ENCODE measurements at places on chromosomes 13 and 19. TPM values are rescaled to one million over a fixed set of nuclear protein-coding genes. Genes with fewer than 3 reads are reported as not detected.

Gene ZNF835
- total RNA-seq: 3.0 TPM

Gene DKKL1
- 0.92 TPM for total RNA-seq

Gene MBD3L2
- total RNA-seq: not detected

Gene PTH2
- total RNA-seq: not detected

Gene ZNF135
- total RNA-seq: 3.6 TPM

Gene MAG
- not detected for total RNA-seq

Gene ZNF414
- total RNA-seq: 21.6 TPM

DNA sequence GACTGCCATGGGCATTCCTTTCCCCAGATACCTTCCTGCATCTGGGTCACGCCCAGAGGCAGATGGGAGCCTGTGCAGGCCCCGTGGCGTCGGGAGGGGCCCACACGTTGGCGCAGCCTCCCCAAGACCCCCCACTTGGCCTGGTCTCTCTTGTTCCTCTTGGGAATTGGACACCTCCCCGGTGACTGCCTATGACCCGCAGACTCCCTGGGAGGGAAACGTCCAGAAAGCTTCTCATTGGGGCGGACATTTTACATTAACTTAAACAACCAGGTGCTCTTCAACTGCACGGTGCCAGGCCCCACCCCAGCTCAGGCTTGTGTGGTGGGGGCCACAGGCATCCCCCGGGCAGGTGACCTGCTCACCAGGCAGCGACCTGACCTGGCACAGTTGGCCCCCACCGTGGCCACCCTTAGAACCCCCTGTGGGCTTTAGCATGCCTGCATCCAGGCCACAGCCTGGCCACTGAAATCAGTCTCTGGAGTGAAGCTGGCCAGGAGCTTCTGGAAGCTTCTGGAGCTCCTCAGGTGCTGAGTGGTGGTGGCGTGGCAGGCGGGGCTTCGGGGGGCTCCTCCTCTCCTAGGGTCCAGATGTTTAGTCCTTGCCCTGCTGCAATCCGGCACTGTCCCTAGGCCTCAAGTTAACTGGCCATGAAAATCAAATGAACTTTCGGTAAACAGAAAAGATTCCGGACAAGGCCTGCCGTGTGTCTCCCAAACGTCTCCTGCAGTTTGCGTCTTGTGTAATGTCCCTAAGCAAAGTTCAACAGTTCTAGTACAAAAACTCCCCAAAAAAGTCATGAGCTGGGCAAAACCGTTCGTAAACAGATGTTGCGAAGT is 8.5 kb upstream of the PROZ start:
- no peak for DNase-seq
- H3K36me3 ChIP-seq: no peaks in the 10 kb centered on the region

- no peaks in the 10 kb centered on the region for H3K4me1 ChIP-seq
- no peak overlapping the region for H3K4me3 ChIP-seq
- no peaks in the 10 kb centered on the region for H3K36me3 ChIP-seq
Measured at GRCh38 chr19:28406966-28407365, 806.0 kb downstream of the UQCRFS1 start.

- peaks cover 2% of the 10 kb centered on the region for H3K4me1 ChIP-seq
- peaks cover 67% of the 10 kb centered on the region for H3K36me3 ChIP-seq
- DNase-seq: no peak
- H3K27ac ChIP-seq: no peak overlapping the region
Measured at GRCh38 chr19:45413497-45413896, 7.1 kb downstream of the POLR1G start.

DNA sequence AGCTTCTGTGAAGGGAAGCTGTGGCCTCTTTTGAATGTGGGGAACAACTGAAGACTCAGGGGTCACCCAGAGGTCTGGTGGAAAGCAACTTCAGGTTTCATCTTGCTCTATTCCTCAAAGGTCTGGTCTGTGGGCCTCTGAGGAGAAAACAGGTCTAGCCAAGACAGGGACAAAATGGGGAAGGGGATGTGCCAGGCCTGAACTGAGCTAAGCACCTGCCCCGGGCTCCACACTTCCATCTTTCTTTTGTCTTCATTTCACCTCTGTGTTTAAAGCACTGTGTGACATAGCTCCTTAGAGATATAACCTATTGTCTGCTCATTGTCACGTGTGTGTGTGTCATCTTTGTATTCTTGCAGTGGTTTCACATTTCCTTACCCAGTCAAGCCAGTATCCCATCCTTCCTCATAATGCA is 19.9 kb upstream of the GDF15 start:
- no peak overlapping the region for H3K4me3 ChIP-seq
- H3K36me3 ChIP-seq: peaks cover 20% of the 10 kb centered on the region
- no peaks in the 10 kb centered on the region for H3K27me3 ChIP-seq
- H3K4me1 ChIP-seq: peaks cover 25% of the 10 kb centered on the region

GRCh38 chr13:80572923-80573316 is 232.0 kb upstream of the SPRY2 start:
- H3K27me3 ChIP-seq: no peaks in the 10 kb centered on the region
- H3K4me3 ChIP-seq: no peak overlapping the region
- no peaks in the 10 kb centered on the region for H3K36me3 ChIP-seq
- H3K4me1 ChIP-seq: peaks cover 10% of the 10 kb centered on the region
- no peak overlapping the region for H3K27ac ChIP-seq

GRCh38 chr13:106586648-106587166 is 18.8 kb upstream of the ARGLU1 start:
- no peak for DNase-seq
- H3K27ac ChIP-seq: peak overlapping the region; percentile 26
- no peak overlapping the region for H3K4me3 ChIP-seq
- no peaks in the 10 kb centered on the region for H3K4me1 ChIP-seq
- H3K36me3 ChIP-seq: no peaks in the 10 kb centered on the region

DNA sequence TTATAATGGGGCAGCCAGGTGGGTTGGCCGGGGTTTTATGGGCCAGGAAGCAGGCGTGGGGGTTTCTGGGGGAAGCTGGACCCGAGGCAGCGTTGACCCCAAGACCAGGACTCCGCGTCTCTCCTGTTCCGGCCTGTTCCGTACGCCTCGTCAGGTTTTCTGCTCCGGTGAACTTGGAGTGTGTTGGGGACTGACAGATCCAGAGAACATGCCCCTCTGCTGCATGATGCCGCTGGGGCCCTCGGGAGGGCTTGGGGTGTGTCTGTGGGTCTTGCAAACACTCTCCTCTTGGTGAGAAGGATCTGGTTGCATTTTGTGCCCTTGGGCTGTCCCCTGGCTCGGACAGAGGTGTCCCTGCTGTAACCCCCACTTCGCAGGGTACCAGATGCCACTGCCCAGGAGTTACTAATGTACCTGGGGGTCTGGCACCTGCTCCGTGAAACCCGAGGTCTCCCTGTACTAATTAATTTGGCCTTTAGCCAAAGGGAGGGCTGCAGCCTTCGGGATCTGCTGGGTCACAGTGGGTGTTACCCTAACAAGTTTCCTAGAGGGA is 15.6 kb downstream of the KDM4B start:
- no peak overlapping the region for H3K4me3 ChIP-seq
- no peaks in the 10 kb centered on the region for H3K27me3 ChIP-seq
- no peak overlapping the region for H3K27ac ChIP-seq
- peaks cover 5% of the 10 kb centered on the region for H3K36me3 ChIP-seq

- no peaks in the 10 kb centered on the region for H3K4me1 ChIP-seq
- no peak overlapping the region for H3K27ac ChIP-seq
- H3K4me3 ChIP-seq: no peak overlapping the region
- H3K36me3 ChIP-seq: no peaks in the 10 kb centered on the region
Measured at GRCh38 chr19:30425885-30426838, 54.0 kb downstream of the ZNF536 start.

DNA sequence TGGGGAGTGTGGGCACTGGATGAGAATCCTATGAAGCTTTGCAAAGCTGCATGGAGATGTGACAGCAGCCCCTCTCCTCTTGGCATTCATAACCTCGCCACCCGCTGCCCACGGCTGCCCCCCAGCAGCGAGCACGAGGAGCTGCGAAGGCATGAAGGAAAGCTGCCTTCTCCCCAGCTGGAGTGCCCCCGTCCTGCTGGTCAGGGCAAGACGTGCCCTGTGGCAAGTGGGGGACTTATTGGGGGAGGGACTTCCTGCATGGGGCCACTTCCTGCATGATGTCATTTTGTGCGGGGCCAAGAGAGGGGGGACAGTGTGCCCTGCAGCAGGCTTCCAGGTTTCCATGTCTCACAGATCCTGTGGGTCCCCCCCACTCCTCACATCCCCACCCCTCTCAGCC is 85.9 kb downstream of the TSHZ3 start:
- H3K36me3 ChIP-seq: no peaks in the 10 kb centered on the region
- no peak overlapping the region for H3K4me3 ChIP-seq
- no peak for DNase-seq
- no peak overlapping the region for H3K27ac ChIP-seq
- H3K27me3 ChIP-seq: peaks cover 4% of the 10 kb centered on the region

- DNase-seq: no peak
- peak overlapping the region; percentile 87 for H3K4me3 ChIP-seq
- H3K4me1 ChIP-seq: peaks cover 11% of the 10 kb centered on the region
- peak overlapping the region; percentile 87 for H3K27ac ChIP-seq
- H3K36me3 ChIP-seq: no peaks in the 10 kb centered on the region
- no peaks in the 10 kb centered on the region for H3K27me3 ChIP-seq
Measured at GRCh38 chr19:9324584-9324962, 594 bp downstream of the ZNF559 start.

- peak within 1 kb of the TSS; percentile 92 for H3K4me3 ChIP-seq
- peaks cover 12% of the 10 kb centered on the region for H3K4me1 ChIP-seq
- peak; percentile 90 for DNase-seq
- H3K36me3 ChIP-seq: no peaks in the 10 kb centered on the region
- H3K27me3 ChIP-seq: no peaks in the 10 kb centered on the region
Measured at GRCh38 chr19:12156223-12157058, at the start of gene ZNF625. TSS of gene ZNF625 (minus strand) at chr19:12156734. CDS start at chr19:12156558, 176 bp downstream.
